ENCODE measurements at places on chromosomes 1 and 21.
A peak's percentile ranks its signal among the peaks of the same experiment; 100 is the strongest.

GRCh38 chr1:206469933-206470691, at the start of gene IKBKE:
TSS of gene IKBKE (plus strand) at chr1:206470476. CDS start at chr1:206473228, 2,752 bp downstream.
- peak; percentile 57 for DNase-seq

DNA sequence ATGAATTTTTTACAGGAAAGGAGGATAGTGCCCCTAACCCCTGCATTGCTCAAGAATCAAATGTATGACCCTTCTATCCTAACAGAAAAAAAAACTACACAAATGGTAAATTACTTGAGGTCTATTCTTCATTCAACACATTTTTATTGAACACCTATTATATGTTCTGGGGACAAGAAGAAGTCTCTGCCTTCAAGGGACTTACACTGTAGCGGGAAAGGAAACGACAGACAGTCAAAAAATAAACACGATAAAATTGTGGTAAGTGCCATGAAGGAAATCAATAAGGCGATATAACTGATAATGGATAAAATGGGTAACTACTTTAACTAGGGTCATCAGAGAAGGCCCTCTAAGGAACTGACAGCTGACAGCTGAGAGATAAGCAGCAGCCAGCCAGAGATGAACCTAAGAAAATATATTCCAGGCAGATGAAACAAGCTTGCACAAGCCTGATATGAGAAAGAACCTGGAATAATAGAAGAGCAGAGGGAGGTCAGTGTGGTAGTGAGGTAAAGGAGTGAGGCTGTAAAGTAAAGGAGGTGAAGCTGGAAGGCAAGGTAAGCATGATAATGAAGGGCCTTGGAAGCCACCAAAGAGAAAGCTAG, 66.4 kb downstream of the PHTF1 start:
- DNase-seq, result no peak

GRCh38 chr1:247385283-247385682, 30.7 kb upstream of the NLRP3 start:
- DNase-seq, result no peak

DNA sequence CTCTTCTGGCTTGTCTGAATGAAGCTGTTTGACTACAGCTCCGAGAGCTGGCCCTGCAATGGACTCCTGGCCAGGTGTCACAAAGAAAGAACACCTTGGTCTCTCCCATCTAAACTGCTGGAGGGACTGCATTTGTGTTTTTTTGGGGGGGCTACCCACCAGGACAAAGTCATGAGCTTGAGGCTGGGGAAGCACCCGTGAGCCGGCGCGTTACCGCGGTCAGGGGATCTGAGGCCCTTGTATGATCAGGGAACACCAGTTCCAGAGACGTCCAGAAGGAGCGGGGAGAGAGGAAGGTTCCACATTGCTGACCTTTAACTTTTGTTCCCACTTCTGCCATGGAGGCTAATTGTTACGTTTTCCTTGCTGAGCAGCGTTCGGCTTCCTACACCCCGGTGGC, 84.5 kb upstream of the C1orf174 start:
- no peak for DNase-seq

GRCh38 chr1:35500439-35500838, 56.8 kb downstream of the KIAA0319L start:
- no peak for DNase-seq

- DNase-seq, result peak; percentile 36
These were observed 64.7 kb downstream of the SLC35A3 start for GRCh38 chr1:100034470-100034869.

DNA sequence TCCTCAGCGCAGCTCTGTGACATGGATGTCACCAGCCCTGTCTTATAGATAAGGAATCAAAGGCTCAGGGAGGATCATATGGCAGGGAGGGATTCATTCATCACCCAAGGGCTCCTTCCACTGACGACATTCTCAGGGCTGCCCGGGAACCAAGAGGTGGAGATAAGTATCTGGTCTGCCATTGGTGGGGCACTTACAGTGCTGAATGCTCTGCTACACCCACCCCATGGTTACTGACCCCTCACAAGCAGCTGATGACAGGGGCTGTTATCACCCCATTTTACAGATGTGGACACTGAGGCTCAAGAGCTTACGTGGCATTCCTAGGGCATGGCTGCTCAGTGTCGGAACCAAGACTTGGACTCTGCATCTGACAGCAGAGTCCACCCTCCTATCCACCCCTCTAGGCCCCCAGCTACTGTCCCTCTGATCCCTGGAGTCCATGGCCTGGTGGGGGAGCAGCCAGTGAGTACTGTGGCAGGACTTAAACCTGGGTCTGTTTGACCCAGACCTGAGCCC, 155.1 kb downstream of the PTPRU start:
- no peak for DNase-seq

GRCh38 chr1:167912294-167912693, 1.6 kb downstream of the ADCY10 start:
- DNase-seq, result no peak

- DNase-seq, result no peak
These were observed 58.7 kb downstream of the KIAA0040 start for GRCh38 chr1:175133673-175134435.

GRCh38 chr1:59427155-59427554, 130.3 kb downstream of the FGGY start:
- no peak for DNase-seq

DNA sequence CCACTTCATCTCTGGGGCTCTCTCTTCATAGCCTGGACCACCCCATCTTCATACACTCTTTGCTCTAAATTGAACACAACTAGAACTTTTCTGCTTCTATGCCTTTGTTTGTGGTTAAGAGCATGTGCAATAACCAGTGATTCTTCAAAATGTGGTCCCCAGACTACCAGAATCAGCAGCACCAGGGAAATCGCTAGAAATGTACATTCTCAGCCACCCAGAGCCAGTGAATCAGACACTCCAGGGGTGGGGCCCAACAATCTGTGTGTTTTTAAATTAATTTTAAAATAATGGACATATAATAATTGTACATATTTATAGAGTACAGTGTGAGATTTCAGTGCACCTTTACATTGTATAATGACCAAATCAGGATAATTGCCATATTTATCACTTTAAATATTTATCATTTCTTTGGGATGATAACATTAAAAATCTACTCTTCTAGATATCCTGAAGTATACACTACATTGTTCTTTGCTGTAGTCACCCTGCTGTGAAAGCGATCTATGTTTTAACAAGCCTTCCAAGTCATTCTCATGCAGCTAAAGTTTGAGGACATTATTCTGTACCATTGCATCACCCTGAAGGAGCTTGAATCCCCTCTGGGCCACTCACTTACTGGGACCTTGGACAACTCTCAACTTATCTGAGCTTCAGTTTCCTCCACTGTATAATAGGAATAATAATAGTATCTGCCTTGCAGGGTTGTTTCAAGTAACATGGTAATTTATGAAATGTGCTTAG, 10.8 kb downstream of the GRHL3 start:
- no peak for DNase-seq

DNA sequence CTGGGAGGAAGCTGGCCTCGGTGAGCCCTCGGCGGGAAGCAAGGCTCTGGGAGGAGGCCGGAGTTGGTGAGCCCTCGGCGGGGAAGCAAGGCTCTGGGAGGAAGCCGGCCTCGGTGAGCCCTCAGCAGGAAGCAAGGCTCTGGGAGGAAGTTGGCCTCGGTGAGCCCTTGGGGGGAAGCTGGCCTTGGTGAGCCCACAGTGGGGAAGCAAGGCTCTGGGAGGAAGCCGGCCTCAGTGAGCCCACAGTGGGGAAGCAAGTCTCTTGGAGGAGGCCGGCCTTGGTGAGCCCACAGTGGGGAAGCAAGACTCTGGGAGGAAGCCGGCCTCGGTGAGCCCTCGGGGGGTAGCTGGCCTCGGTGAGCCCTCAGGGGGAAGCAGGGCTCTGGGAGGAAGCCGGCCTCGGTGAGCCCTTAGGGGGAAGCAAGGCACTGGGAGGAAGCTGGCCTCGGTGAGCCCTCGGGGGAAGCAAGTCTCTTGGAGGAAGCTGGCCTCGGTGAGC, 36.0 kb downstream of the KRTAP10-1 start:
- DNase-seq, result peak; percentile 12

DNA sequence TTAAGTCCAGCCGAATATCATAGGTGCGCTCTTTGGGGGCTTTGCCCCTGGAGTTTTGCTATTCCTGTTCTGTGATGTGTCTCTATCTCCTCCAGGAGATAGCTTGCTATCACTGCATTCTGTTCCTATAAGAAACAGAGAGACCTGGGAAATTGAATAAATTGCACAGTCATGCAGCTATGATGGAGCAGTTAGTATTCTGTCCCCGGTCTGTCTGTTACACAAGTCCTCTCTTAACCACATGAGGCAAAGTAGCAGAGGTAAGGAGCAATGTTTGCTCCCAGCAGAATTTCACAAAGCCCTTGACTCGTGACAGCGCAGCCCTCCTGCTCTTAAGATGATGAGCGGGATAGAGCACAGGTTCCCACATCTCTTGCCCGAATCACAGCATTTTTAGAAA, 63.9 kb upstream of the GRHL3 start:
- DNase-seq, result no peak

DNA sequence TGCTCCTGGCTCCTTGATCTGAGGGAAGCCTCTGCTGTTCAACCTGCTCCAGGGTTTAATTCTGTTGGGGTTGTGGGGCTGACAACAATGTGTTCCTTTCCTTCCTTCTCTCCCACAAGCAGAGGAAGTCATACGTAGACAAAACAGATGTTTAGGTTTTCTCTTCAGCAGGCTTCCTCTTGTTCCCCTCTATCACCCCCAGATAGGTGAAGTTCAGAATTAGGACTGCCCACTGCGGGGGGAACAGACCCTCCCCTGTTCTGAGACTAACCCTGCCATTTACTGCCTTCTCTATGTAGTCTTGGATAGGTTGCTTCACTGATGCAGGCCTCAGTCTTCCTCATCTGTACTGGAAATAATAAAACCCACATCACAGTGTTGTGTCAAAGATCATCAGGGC, 30.0 kb upstream of the NRDC start:
- no peak for DNase-seq

- no peak for DNase-seq
These were observed 12.7 kb upstream of the TNNI1 start for GRCh38 chr1:201434266-201434665.

DNA sequence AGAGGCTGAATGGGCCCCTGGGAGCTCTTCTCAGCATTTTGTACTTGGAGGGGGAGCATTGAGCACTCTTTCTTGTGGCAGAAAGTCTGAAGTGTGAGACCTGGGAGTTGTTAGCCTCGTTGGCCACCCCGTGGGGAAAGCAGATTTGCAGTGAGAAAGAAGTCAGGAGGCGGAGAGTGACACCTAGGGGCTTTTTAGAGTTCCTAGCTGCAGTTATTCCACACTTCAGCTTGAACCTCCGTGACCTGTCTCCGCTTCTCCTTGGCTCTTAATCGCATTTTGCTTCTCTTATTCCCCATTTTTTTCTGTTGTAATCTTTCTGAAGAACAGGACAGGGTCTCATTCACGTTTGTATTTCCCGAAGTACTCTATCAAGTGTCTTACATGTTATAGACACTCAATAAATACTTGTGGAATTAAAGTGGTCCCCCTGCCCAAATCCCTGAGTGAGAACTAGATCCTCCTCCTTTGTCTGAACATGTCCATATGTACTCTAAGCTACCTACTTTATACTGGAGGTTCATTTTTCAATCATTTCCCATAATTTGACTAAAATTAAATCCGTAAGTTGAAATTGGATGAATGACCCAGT, 14.5 kb upstream of the C1orf141 start:
- DNase-seq, result peak; percentile 64

- no peak for DNase-seq
These were observed 400 bp upstream of the KRTAP10-12 start for GRCh38 chr21:44696572-44696971.

GRCh38 chr1:174391716-174392115, 56.0 kb upstream of the GPR52 start:
- no peak for DNase-seq

- no peak for DNase-seq
These were observed 19.7 kb downstream of the COG2 start for GRCh38 chr1:230661976-230662375.

- no peak for DNase-seq
These were observed 544.0 kb downstream of the LMO4 start for GRCh38 chr1:87872692-87873091.

- DNase-seq, result no peak
These were observed 153.9 kb upstream of the GREM2 start for GRCh38 chr1:240765732-240766363.

DNA sequence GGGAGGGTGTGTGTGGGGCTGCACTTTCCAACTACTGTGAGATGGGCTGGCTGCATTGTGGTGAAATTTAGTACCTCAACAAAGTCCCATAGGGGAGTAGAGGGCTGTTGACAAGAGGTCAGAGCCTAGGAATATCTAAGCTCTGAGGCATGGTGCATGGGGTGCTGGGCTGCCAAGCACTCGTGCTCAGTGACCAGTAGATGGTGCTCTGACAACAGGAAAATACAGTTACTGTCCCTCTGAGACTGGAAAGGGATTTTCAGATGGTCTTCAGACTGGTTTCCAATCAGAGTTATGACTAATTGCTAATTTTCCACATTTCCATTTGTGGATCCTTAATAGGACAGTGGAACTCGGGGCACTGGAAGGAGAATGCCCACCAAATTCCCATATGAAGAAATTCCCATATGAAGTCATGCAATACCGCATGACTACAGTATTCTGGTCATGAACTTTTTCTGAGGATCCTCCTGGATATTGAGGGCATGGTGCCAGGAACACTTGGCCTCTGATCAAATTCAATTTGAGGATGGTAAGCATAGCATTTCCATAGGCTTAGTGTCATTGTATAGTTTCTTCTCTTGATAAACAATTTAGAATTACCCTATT, 4.1 kb upstream of the CACNA1E start:
- peak; percentile 35 for DNase-seq

DNA sequence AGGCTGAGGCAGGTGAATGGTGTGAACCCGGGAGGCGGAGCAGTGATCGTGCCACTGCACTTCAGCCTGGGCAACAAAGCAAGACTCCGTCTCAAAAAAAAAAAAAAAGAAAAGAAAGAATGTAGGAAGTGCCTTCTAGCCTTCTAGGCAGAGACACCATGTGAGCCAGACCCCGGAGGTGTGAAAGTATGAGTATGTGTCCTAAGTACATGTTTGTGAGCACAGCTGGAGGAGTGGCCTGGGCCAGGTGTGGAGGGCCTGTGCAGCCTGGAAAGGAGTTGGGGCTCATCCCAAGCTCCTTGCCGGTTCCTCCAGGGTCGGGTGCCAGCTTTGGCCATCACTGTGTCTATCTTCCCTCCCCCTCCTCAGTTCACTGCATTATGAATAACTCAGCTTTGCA, 13.0 kb downstream of the SOX13 start:
- no peak for DNase-seq

DNA sequence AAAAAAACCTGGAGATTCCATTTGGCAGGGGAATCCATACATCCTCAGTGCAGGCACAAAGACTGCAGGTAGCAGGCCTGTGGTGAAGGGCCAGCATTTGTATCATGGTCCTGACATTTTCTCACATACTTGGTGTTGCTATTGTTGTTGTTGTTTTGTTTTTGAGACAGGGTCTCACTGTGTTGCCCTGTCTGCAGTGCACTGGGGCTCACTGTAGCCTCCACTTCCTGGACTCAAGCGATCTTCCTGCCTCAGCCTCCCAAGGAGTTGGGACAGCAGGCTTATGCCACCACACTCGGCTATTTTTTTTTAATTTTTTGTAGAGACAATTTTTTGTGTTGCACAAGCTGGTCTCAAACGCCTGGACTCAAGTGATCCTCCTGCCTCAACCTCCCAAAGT, 140.8 kb upstream of the ZNF644 start:
- DNase-seq, result no peak

Measured in CD4-positive, alpha-beta T cell treated with Interleukin-1 beta for 1 hour (primary cell).